ENCODE measurements at places on chromosomes 6 and 20.
A peak's percentile ranks its signal among the peaks of the same experiment; 100 is the strongest.

- peak; percentile 31 for DNase-seq
These were observed 170.0 kb downstream of the GPX5 start for GRCh38 chr6:28695715-28696114.

DNA sequence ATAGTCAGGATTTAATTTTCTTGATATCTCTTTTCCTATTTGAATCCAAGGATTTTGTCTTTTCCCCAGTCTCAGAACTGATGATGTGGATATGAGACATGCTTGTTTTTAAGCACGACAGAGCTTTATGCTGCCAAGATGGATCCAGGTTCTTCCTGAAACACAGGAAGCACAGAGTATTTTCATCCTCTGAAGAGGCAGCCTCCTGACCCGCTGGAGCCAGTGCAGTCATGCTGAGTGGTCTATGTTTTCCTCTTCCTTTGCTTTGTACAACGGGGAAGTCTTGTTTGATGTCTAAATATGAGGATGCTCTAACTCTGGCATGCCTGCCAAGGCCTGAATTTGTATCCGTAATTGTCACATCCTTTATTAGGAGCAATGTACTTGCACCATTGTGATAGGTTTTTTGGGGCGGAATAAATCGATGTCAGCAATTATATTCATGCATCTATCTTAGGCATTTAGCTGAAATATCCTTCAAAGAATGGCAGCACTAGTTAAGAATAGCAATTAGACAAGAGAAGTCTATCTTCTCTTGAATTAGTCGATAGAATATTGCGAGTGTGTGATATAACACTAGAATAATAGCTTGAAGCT, 407.1 kb upstream of the JAG1 start:
- peak; percentile 82 for DNase-seq

GRCh38 chr6:16157909-16158308, 29.0 kb downstream of the MYLIP start:
- DNase-seq: peak; percentile 52

DNA sequence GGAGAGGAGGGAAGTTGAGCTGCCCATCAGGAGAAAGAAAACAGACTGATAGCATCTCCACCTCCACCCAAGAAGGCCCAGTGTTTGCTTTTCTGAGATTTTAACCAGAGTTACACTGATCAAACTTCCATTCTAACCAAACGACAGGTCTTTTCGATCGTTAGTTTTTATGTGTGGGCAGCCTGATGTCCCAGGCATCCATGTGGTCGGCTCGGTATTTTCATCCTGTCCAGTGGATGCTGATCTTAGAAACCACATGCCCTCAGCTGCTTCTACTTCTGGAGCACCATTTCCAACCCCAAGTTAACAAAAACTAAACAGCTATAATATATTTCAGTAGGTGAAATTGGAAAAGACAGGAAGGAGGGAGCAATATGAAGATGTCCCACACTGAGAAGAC, 536.8 kb upstream of the JAG1 start:
- DNase-seq: no peak

GRCh38 chr6:148999929-149000468, 253.2 kb downstream of the UST start:
- no peak for DNase-seq

DNA sequence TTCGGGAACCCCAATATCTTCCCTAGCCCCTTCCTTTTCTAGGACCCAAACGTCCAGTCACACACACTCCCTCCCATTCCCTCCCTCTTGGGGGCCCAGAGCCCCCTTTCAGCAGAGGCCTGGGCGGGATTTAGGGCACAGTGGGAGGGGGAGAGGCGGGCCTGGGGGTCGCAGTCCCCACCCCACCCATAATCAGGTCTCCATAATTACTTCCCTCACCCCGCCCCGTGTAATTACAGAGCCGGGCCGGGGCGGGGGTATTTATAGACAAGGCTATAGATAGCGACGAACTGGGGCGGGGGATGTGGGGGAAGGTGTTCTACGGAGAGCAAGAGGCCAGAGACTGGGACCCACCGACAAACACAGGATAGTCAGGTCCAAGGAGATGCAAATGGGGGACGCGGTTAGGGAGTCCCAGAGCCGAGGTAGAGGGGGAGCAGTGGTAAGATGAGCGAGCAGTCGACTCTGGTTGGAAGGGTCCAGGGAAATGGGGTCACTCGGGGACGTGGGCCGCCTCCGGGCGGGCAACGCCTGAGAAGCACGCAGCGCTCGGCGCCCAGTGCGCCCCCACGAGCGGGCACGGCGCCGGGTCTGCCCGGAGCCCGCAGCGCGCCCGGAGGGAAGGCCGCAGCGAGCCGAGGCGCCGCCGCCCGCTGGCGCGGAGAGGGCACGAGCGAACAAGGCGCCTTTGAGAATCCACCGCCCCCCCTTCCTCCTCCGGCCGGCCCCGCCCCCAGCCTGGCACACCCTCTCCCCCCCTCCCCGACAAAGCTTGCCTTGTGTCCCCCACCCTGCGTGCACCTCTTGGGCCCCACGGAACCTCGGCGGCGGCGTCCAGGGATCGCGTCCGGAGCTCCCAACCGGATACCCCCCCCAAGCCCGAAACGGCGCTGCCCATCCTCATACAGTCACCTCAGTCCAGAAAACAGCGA, 670 bp upstream of the COL11A2 start:
- DNase-seq: peak; percentile 60

- DNase-seq: no peak
These were observed 229.7 kb upstream of the MOCS1 start for GRCh38 chr6:40163924-40164323.

DNA sequence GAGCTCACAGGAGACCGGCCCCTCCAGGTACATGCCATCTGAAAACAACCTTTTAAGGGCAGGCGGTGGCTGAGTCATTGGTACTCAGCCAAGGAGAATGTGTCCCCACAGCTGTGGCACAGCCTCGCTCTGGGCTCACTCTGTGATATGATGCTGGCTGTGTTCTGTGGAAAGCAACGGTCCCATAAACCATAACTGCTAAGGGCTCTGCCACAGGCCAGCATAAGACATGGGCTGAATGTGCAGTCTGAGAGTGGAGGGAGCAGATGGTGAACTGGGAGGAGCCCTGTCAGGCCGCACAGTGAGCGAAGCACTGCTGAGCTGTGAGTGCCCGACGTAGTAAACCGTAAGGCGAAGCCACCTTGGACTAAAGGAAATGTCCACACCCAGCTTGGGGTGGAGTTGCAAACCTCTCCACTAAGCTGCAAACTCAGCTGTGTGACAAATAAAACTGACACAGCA, 375.8 kb downstream of the THBS2 start:
- no peak for DNase-seq

All from eye (tissue), 1 donor.